ENCODE measurements at places on chromosomes 6 and 20. TPM values are rescaled to one million over a fixed set of nuclear protein-coding genes. Genes with fewer than 3 reads are reported as not detected.

DNA sequence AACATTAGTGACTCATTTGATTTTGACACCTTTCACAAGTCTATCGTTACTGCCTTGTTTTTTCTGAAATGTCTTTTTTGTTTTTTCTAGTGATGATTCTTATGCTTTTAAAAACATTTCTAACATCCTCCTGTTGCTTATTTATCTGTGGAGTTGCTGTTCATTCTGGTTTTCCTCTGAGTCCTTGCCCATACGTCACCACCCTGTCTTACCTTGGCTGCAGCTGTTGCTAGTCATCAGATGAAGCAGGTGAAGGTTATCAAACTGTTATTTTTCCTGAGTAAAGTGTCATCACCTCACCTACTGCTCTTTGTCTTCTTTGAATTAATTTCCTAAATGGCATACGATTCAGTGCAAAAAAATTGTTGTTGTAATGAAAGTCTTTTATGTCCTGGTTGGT lies 376.6 kb downstream of the GRIK2 start:
- DNase-seq = no peak

The PXDC1 gene
- total RNA-seq = 110 TPM

DNA sequence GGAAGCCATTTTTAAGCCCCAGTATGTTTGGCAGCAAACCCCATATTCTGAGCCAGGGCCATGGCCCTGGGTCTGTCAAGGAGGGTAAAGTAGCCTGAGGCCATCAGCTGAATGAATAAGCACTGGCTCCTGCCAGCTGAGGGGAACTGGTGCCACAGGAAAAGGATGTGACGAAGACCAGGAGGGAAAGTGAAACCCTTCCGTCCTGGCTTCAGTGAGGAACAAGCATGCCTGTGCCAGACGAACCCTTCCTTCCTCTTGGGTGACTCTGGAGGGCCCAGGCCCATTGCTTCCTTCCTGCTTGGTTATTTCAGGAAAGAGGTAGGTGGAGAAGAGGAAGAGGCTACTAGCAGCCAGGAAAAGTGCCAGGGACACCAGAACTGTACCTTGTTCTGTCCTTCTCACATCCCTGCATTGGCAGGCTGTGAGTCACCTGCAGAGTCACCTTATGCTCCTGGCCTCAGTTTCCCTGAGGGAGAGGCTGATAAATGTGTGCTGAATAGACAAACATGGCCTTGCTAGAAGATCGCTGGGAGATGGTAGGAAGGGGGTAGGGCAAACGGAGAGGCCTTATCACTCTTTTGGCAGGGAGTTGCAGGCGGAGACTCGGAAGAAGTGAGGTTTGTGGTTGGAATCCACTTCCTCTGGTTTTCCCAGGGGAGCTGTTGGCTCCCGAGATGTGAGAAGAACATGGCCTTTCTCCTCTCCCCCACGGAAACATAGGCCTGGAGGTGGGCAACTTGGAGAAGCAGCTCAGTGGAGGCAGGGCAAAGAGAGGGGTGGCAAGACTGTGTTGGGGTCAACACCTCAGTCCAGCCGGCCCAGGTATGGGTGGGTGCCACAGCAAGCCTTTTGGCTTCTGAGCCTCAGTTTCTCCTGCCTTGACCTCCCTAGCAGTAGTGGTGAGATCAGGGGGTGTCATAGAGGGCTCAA lies 37.4 kb downstream of the COX4I2 start:
- no peak for DNase-seq

GRCh38 chr6:149600508-149600907 lies 34.3 kb downstream of the GINM1 start:
- no peak for DNase-seq

- no peak for DNase-seq
These were observed 56.7 kb upstream of the TNFRSF21 start for GRCh38 chr6:47366335-47366890.

DNA sequence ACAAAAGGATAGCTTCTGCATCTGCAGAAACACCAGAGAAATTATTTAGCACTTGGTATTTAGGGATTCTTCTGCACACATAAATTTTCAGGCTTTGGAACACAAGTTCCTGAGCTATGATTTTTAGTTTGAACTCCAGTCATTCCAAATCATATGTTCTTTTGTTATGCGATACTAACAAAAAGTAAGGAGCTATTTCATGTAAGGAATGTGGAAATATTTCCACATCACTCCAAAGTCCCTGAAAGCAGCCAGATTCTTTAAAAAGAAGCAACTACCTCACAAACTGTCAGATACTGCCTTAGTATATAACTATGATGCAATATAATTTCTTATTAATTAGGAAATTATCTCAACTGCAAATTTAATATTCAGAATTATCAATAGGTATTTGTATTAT lies 106.9 kb downstream of the RNGTT start:
- DNase-seq = no peak

DNA sequence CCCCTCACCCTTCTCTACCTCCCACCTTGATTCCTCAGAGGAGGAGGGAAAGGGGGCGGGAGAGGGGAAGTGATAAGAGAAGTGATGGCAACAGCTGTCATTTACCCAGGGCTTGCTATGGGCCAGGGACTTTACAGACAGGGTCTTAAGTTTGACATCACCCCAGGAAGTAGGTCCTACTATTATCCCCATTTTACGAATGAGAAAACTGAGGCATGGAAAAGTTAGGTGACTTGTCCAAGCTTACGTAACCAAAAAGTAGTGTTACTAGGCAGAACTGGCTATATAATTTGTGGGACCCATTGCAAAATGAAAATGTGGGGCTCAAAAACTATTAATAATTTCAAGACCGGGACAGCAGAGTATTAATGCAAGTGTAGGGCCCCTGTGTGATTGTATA lies 10.5 kb upstream of the FANCE start:
- DNase-seq = no peak

The MYL9 gene
- 117 TPM for total RNA-seq

GRCh38 chr20:11529047-11529446 lies 388.6 kb upstream of the BTBD3 start:
- DNase-seq = no peak

The C20orf202 gene
- total RNA-seq = not detected

- DNase-seq = no peak
These were observed 69.1 kb downstream of the CBLN4 start for GRCh38 chr20:55936209-55936595.

GRCh38 chr6:146620655-146621054 lies 21.9 kb downstream of the ADGB start:
- no peak for DNase-seq

DNA sequence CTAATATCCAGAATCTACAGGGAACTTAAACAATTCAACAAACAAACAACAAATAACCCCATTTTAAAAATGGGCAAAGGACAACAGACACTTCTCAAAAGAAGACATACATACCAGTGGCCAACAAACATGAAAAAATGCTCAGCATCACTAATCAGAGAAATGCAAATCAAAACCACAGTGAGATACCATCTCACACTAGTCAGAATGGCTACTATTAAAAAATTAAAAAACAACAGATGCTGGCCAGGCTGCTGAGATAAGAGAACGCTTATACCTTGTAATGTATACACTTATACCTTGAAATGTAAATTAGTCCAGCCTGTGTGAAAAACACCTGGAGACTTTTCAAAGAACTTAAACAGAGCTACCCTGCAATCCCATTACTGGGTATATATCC lies 166.8 kb downstream of the IBTK start:
- DNase-seq = no peak

- DNase-seq = no peak
These were observed 4.9 kb downstream of the SMAP1 start for GRCh38 chr6:70672549-70672948.

The HAO1 gene
- not detected for total RNA-seq

The BPIFB4 gene
- not detected for total RNA-seq

GRCh38 chr20:63248835-63249591 lies 5.2 kb downstream of the NKAIN4 start:
- DNase-seq = no peak

DNA sequence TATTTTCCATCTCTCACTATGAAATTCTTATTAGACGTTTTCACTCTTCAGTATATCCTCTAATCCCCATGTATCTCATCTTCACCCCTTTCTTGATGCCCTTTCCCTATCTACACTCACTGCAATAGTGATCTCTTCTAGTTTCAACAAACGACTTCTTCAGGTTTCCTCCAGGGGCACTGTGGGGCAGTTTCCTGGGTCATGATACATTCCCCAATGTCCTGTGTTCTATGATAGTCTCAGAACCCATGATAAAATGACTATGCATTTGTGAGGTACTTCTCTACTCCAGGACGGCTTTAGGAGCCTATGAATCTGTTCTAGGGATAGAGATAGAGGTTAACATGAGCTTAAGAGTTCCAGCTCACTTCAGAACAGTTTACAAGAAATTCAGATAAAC lies 183.3 kb downstream of the FOXC1 start:
- no peak for DNase-seq

DNA sequence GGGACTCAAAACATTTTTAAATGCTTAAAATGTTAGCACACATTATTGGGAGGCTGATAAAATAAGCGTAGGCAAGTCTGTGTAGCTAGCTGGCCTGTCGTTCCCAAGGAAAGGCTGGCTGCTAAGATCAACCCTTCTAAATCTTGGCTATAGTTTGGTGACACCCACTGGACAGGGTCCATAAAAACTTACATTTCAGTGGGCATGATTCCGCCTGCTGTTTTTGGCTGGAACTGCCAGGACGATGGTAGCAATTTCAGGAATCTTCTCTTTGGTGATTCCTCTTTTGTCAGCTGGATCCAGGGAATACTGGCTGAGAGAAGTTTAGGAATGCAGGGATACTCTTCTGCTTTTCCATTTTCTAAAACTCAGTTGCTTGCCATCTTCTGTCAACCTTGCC lies 162.2 kb downstream of the NKAIN2 start:
- DNase-seq = no peak

The MKKS gene
- total RNA-seq = 7.7 TPM

- no peak for DNase-seq
These were observed 35.1 kb upstream of the BTN3A2 start for GRCh38 chr6:26329763-26330511.

- no peak for DNase-seq
These were observed 115.7 kb downstream of the AKAP7 start for GRCh38 chr6:131250936-131251335.

The GSTA1 gene
- not detected for total RNA-seq

- no peak for DNase-seq
These were observed 718.3 kb downstream of the KIF16B start for GRCh38 chr20:15854911-15855310.

The MTG2 gene
- 32.5 TPM for total RNA-seq

The FILIP1 gene
- 5.1 TPM for total RNA-seq

The KIAA1755 gene
- total RNA-seq = 0.24 TPM

- DNase-seq = no peak
These were observed 11.3 kb upstream of the PKHD1 start for GRCh38 chr6:52098721-52099120.

GRCh38 chr6:136378888-136379287 lies 89.2 kb upstream of the BCLAF1 start:
- no peak for DNase-seq

The EYS gene
- 0.12 TPM for total RNA-seq

The KLHDC3 gene
- total RNA-seq = 93.9 TPM

The VIP gene
- total RNA-seq = not detected

- DNase-seq = no peak
These were observed 19.0 kb upstream of the MLN start for GRCh38 chr6:33822575-33823395.

DNA sequence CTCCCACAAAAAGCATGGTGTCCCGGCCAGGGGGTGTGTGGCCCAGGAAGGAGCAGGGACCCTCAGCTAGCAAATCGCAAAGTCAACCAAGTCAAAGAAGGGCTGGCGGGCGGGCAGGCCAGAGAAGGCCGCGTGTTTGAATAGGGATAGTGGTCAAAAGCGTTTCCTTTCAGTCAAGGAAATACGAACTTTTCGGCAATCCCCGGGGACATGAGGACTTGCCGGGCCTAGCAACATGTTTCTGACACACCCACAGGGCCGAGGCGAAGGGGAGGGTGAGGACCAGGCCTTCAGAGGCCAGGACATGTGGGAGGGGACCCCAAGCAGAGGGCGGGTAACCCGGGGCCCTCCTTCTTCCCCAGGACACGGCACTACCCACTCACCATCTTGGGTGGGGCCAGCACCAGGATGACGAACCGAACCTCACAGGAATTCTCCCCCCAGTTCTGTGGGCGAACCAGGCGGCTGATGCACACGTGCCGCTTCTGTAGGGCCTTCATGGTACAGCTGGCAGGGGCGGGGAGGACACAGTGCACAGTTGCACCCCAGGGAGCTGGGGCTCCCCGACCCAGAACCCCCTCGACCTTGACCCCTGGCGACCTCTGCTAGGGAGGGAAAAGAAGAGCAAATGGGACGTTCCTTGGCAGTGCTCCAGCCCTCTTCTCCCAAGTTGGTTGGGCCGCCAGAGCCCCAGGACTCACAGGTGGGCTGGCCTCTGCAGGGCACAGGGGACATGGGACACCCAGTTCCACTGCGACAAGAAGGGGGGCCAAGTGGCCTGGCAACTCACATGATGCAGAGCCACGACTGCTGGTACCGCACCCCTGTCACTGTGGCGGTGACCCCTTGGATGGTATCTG lies 5.6 kb downstream of the SLC4A11 start:
- DNase-seq = no peak

DNA sequence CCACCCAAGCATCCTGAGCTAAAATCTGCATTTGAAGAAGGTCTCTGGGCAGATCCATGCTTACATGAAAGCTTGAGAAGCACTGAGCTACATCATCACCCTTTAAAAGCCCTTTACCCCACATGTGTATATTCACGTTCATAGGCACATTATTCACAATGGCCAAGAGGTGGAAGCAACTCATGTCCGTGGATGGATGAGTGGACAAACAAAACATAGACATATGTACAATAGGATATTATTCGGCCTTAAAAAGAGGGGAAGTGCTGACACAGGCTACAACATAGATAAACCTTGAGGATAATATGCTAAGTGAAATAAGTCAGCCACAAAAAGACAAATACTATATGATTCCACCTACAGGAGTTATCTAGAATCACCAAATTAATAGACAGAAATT lies 17.6 kb downstream of the ADGRF5 start:
- DNase-seq = no peak

GRCh38 chr6:31063906-31064435 lies 48.4 kb downstream of the C6orf15 start:
- DNase-seq = no peak

DNA sequence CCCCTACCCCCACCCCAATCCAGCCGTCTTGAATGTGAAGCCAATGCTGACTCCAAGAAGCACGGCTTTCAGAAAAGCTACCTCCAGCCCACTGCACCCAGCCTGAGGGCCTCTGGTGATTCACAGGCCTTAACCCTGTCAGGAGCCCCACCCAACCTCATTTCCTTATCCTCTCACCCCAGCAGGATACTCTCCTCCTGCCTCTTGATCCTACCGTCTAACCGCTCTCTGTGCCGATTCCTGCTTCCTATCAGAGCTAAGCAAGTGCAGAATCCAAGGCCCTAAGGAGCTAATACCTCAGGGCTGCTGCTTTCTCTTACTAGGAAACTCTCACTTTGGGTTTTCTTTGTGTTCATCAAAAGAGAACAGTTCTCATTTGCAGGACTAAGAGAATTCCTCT lies 47.2 kb downstream of the TRERF1 start:
- no peak for DNase-seq

- DNase-seq = no peak
These were observed 628 bp upstream of the ERGIC3 start for GRCh38 chr20:35541118-35541782.

The NFATC2 gene
- 12.4 TPM for total RNA-seq

All from omental fat pad (tissue), 4 donors.